Endothelial cell of umbilical vein (primary cell): ENCODE measurements at places on chromosomes 3 and 15.

DNA sequence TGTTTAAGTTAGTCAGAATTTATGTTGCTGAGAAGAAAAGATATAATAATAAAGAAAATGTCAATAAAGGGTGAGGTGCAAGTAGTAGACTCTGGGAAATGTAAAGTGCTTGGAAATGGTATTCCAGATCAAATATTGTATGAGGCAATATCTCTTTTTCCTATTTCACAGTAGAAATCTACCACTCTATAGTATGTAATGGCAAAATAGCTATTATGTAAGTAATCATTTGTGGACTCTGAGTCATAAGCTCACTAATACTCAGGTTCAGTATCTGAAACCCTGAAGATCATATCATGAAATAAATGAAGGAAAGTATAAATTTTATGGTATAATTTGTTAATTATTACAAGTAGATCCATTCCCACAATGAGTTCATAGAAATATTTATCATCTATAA, 322.1 kb downstream of the PYDC2 start:
- no peaks in the 10 kb centered on the region for H3K27me3 ChIP-seq
- no peaks in the 10 kb centered on the region for H3K36me3 ChIP-seq
- no peak overlapping the region for H3K4me3 ChIP-seq
- no peak for DNase-seq
- H3K4me1 ChIP-seq, result no peaks in the 10 kb centered on the region

- H3K36me3 ChIP-seq, result no peaks in the 10 kb centered on the region
- peak; percentile 41 for DNase-seq
- no peak overlapping the region for H3K27ac ChIP-seq
- H3K4me3 ChIP-seq, result peak overlapping the region; percentile 15
- H3K27me3 ChIP-seq, result no peaks in the 10 kb centered on the region
- no peaks in the 10 kb centered on the region for H3K4me1 ChIP-seq
These were observed 128.8 kb upstream of the PRR23C start for GRCh38 chr3:139173372-139174108.

GRCh38 chr3:171336406-171336805, 123.8 kb downstream of the TNIK start:
- no peaks in the 10 kb centered on the region for H3K36me3 ChIP-seq
- H3K4me1 ChIP-seq, result peaks cover 11% of the 10 kb centered on the region
- DNase-seq, result no peak
- H3K4me3 ChIP-seq, result no peak overlapping the region

DNA sequence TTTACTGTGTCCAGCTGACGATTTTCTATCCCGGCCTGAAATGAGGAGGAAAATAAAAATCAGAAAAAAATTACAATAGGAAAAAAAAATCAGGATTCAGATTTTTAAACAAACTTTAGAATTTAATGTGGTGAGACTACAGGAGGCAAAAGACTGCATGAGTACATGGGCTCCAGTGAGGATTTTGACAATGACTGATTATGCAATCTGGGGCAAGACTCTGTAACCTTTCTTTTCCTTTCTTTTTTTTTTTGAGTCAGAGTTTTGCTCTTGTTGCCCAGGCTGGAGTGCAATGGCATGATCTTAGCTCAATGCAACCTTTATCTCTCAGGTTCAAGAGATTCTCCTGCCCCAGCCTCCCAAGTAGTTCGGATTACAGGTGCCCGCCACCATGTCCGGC, 29.9 kb downstream of the SPG11 start:
- H3K4me1 ChIP-seq, result peaks cover 3% of the 10 kb centered on the region
- H3K4me3 ChIP-seq, result no peak overlapping the region
- H3K36me3 ChIP-seq, result peaks cover 8% of the 10 kb centered on the region
- no peaks in the 10 kb centered on the region for H3K27me3 ChIP-seq
- H3K27ac ChIP-seq, result no peak overlapping the region

GRCh38 chr3:7545334-7545733, 684.4 kb downstream of the GRM7 start:
- no peak for DNase-seq
- H3K27me3 ChIP-seq, result no peaks in the 10 kb centered on the region
- H3K4me3 ChIP-seq, result no peak overlapping the region
- H3K4me1 ChIP-seq, result no peaks in the 10 kb centered on the region

DNA sequence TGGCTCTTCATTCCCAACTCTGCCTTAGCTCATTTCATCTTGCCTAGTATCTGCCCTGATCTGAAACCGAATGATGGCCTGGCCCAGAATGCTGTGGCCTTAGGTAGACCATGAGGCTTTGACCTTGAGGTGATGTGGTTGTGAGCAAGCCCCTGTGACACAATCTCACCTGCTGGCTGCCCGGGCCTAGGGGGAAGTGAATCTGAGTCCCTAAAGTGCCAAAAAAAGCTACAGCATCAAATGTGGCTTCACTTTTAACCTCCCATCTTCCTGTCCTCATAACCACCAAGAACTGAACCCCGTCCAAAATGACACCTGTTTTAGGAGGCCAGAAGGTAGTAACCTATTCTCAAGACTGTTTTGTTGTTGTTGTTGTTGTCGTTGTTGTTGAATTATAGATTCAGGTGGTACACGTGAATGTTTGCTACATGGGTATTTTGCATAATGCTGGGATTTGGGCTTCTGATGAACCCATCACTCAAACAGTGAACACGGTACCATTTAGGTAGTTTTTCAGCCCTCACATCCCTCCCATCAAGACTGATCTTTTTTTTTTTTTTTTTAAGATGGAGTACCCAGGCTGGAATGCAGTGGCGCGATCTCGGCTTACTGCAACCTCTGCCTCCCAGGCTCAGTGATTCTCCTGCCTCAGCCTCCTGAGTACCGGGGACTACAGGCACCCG, 54.6 kb downstream of the MCCC1 start:
- H3K4me3 ChIP-seq, result no peak overlapping the region
- no peak overlapping the region for H3K27ac ChIP-seq
- H3K4me1 ChIP-seq, result no peaks in the 10 kb centered on the region
- peaks cover 7% of the 10 kb centered on the region for H3K36me3 ChIP-seq
- no peak for DNase-seq

DNA sequence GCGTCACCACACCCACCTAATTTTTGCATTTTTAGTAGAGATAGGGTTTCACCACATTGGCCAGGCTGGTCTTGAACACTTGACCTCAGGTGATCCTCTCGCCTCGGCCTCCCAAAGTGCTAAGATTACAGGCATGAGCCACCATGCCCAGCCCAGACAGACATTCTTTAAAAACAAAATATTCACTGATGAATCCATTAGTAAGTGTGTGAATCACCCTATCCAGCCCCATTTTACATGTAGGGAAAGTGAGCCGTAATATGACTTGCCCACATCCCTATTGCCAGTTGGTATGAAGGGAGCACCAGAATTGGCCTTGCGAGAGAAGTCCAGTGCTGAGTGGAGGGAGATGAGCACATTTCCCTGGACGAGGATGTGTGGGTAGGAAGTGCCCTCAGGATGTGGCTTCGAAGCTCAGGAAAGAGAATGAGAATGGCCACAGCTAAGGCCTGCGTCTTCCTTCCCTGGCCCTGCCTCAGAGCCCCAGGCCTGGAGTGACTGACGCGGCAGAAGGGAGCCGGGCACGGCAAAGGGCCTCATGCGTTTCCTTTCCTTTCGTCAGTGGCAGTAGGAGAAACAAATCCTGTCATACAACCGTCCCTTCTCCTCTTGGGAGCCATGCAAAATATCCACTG, 28.3 kb upstream of the ETV5 start:
- no peak overlapping the region for H3K27ac ChIP-seq
- H3K36me3 ChIP-seq, result no peaks in the 10 kb centered on the region
- no peak overlapping the region for H3K4me3 ChIP-seq
- DNase-seq, result no peak
- H3K4me1 ChIP-seq, result no peaks in the 10 kb centered on the region
- no peaks in the 10 kb centered on the region for H3K27me3 ChIP-seq

GRCh38 chr3:141368062-141368924, at the start of gene ZBTB38:
Gene ZBTB38, plus strand, starts transcription at chr3:141368504. Its CDS starts 73,885 bp downstream, at chr3:141442389.
- H3K27me3 ChIP-seq, result no peaks in the 10 kb centered on the region
- no peaks in the 10 kb centered on the region for H3K36me3 ChIP-seq
- H3K4me1 ChIP-seq, result peaks cover 47% of the 10 kb centered on the region
- peak within 1 kb of the TSS; percentile 96 for H3K27ac ChIP-seq

DNA sequence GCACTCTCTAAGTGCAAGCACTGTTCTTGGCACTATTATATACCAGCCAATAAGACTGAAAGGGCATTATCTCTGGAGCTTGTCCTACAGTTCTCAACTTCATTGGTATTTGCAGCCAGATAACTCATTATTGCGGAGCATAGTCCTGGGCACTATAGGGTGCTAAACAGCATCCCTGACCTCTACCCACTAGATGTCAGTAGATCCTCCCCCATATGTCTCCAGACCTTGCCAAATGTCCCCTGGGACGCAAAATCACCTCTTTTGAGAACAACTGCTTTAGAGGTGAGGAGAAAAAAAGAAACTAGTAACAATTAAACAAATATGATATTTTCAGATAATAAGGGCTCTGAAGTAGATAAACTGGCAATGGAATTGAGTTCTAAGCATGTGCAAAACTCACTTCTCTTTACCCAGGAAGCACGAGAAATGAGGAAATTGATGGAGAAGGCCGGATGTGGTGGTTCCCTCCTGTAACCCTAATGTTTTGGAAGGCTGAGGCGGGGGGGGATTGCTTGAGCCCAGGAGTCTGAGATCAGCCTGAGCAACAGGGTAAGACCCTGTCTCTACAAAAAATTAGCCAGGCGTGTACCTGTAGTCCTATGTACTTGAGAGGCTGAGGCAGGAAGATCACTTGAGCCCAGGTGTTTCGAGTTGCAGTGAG, 61.4 kb downstream of the FRMD4B start:
- H3K4me1 ChIP-seq, result peaks cover 28% of the 10 kb centered on the region
- DNase-seq, result no peak
- H3K27me3 ChIP-seq, result no peaks in the 10 kb centered on the region
- H3K4me3 ChIP-seq, result no peak overlapping the region
- H3K27ac ChIP-seq, result no peak overlapping the region
- H3K36me3 ChIP-seq, result no peaks in the 10 kb centered on the region

DNA sequence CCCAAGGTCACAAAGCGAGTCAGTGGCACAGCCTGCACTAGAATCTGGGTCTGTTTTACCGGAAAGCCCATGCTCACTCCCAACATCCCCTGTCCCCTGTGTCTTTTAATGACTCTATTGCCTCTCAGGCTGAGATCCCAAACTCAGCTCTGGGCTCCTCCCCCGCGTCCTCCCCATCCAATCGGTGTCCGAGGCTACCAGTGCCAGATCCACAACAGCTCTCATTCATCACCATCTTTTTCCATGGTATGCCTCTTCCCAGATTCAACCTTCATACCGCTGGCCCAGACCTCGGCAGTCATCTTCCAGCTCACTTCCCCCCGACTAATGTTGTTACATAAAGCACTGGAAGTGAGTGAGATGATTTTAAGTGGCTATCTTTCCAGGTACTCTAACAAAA, 16.1 kb upstream of the KY start:
- no peaks in the 10 kb centered on the region for H3K36me3 ChIP-seq
- H3K27ac ChIP-seq, result no peak overlapping the region
- H3K27me3 ChIP-seq, result no peaks in the 10 kb centered on the region
- no peak for DNase-seq
- H3K4me3 ChIP-seq, result no peak overlapping the region

DNA sequence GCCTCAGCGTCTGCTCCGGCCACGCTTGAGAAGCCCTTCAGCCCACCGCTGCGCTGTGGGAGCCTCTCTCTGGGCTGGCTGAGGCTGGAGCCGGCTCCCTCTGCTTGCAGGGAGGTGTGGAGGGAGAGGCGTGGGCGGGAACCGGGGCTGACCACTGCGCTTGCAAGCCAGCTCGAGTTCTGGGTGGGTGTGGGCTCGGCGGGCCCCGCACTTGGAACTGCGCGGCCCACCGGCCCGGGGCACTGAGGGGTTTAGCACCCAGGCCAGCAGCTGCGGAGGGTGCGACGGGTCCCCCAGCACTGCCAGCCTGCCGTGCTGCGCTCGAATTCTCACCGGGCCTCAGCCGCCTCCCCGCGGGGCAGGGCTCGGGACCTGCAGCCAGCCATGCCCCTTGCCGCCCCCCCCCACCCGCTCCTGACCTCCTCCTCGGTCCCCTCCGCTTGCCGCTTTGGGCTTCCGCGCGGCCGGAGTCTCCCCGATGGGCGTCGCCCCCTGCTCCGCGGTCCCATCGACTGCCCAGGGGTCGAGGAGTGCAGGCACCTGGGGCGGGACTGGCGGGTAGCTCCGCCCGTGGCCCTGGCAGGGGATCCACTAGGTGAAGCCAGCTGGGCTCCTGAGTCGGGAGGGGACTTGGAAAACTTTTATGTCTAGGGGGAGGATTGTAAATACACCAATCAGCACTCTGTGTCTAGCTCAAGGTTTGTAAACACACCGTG, 106.7 kb downstream of the RAP2B start:
- H3K27ac ChIP-seq, result no peak overlapping the region
- H3K4me3 ChIP-seq, result no peak overlapping the region
- no peaks in the 10 kb centered on the region for H3K4me1 ChIP-seq
- DNase-seq, result no peak

DNA sequence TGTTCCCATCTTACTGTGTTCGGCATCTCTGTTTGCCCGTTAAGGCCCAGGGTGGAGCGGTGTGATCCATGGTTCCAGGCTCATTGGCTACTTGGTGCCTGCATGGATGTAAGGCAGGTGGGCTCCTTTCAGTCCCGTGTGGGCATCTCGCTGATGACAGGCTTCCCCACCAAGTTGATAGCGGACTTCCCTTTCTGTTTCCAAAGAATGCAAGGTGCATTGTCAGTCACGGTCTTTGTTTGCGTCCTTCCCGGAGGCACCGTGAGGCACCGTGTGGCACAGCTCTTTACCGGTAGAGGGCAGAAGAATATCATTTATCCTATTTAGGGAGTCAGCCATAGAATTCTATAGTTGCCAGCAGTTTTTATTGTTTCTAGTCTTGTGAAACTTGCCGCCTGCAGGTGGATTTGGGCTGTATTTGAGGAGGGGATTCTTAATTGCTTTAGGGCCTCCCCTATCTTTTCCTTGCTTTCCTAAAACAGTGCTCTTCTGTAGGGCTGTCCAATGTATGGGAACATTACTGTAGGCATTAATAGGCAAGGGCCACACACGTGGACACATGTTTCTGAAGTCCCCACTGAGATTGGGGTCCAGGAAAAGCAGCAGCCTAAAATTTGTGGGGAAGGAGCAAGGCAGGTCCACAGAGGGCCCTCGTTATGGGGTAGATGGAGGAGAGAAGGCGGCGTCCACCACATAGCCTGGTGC, 244.1 kb downstream of the SLCO3A1 start:
- no peak overlapping the region for H3K4me3 ChIP-seq
- H3K27ac ChIP-seq, result no peak overlapping the region
- peak; percentile 57 for DNase-seq
- no peaks in the 10 kb centered on the region for H3K4me1 ChIP-seq

DNA sequence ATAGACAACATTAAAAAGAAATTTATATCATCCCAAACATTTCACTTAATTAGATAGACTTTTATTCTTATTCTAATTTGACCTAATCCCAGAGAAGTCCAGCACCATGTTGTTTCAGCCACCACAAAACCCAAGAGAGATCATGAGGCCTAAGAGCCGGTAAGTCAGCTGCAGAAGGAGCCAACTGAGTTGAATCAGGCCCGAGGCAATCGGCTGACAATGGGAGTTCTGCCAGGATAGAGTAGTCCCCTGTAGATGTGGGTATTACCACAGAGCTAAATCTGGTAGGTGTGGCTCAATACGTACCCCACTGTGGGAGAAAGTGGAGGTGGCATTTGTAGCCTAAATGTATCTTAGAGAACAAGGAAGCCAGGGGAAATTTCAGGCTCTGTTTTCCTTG, 49.7 kb upstream of the UMPS start:
- H3K27ac ChIP-seq, result no peak overlapping the region
- H3K36me3 ChIP-seq, result no peaks in the 10 kb centered on the region
- H3K27me3 ChIP-seq, result peaks cover 7% of the 10 kb centered on the region
- H3K4me1 ChIP-seq, result no peaks in the 10 kb centered on the region

- no peaks in the 10 kb centered on the region for H3K36me3 ChIP-seq
- H3K27me3 ChIP-seq, result no peaks in the 10 kb centered on the region
- H3K4me3 ChIP-seq, result no peak overlapping the region
These were observed 86.7 kb downstream of the PPARG start for GRCh38 chr3:12375572-12375971.
